GM03348 (cell line): ENCODE measurements at places on chromosomes 7 and 10.
A peak's percentile ranks its signal among the peaks of the same experiment; 100 is the strongest.

- DNase-seq = no peak
Observed at GRCh38 chr7:30476459-30477145, 2.0 kb downstream of the NOD1 start.

GRCh38 chr7:85230623-85231022 is 43.8 kb upstream of the SEMA3D start:
- no peak for DNase-seq

- DNase-seq = peak; percentile 92
Observed at GRCh38 chr10:30736685-30737232, 107.2 kb upstream of the LYZL2 start.

GRCh38 chr7:151607464-151607867 is 87.8 kb upstream of the RHEB start:
- DNase-seq = peak; percentile 17

DNA sequence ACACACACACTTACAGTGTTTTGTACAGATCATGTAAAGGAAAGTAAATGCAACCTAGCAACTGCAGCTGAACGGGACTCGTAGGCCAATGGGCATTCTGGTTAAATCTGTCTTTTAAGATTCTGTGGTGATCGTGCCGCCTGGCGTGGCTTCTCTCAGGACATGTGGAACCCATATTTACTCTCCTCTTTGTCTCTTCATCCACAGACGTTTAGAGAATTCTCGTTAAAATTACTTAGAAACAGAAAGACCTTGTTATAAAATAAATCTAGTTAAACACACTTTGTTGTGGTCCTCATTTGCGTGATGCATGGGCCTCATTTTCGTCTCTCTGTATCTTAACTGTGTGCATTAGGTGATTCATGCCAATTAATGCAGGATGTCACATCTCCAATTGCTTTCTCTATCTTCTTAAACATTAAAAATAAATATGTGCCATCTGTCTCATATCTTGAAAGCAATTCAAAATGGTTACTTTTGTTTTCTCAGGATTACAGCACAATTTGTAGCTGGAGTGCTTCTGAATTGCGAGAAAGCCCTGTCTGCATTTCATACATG is 11.5 kb downstream of the KLF6 start:
- no peak for DNase-seq

DNA sequence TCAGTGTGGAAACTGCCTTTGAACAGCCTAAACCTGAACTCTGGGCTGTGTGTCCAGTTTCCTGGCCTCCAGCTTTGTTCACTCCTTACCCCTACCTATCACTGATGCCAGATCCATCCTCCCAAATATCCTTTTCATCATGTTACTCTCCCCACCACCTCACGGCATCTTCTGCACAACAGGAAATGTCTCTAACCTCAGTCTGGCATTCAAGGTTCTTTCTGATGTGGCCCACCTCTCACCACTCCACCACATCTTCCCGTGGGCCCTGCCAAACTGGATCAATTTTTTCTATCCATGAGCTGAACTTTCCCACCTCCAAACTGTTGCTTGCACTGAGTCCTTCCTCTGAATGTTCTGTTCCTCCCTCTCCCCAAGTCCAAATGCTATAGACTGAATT is 35.8 kb upstream of the MAP3K8 start:
- no peak for DNase-seq

DNA sequence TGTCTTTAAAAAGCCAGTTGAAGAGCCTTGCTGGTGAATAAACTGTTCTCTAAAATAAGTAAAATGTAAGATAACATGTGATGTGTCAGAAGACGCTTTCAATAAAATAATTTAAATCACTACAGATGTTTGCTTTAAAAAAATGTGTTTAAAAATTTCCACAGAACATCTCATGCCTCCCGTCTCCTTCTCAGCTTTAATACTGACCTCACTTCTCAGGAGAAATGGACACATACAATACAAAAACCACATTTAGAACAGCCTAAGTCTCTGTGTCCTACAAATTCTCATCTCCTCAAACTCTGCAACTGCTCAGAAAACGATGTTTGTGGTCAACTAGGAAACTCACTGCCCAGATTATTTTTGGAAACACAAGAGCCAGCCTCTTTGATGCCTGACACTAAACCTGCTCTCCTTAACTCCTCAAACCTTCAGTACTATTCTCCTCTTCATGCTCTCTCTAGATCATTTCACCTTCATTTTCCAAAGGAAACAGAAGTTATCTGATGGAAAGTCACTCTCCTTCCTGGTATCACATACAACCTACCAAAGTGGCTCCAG is 120.3 kb downstream of the ZNF438 start:
- peak; percentile 5 for DNase-seq

DNA sequence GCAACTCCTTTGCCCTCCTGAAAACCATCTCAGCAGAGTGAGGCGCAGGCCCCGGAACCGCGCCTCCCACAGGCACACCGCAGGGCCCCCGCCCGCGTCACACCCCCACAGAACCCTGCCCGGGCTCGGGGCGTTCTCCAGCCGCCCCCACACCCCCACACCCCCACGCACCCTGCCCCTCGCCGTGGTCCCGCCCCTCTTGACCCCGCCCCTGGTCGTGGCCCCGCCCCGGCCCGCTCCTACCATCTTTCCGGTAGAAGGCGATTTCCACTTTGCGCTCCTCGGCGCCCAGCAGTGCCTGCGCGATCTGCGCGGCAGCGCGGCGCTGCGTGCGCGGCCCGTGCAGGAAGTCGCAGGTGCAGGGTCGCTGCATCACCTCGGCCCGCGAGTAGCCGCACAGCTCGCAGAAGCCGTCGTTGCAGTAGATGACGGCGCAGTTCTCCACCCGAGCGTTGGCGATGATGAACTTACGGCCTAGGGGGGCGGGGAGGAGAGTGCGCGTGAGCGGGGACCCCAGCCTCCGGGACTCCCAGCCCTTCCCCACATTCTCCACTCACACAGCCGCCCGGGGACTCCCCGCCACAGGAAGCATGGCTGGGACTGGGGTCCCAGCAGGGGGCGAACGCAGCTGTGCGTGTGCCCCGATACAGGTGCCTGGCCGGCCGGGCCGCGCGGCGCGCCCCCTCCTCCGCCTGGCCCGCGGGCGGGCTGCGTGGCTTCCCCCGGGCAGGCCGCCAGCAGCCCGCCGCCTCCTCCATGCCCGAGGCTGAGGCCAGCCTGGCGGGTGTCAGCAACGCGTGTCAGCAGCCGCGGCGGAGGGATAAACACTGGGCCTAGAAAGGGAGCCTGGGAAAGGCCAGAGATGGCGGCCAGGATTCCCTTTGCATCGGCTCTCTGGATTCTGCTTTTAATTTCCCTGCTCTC is 3.4 kb downstream of the KCNH2 start:
- DNase-seq = peak; percentile 42

DNA sequence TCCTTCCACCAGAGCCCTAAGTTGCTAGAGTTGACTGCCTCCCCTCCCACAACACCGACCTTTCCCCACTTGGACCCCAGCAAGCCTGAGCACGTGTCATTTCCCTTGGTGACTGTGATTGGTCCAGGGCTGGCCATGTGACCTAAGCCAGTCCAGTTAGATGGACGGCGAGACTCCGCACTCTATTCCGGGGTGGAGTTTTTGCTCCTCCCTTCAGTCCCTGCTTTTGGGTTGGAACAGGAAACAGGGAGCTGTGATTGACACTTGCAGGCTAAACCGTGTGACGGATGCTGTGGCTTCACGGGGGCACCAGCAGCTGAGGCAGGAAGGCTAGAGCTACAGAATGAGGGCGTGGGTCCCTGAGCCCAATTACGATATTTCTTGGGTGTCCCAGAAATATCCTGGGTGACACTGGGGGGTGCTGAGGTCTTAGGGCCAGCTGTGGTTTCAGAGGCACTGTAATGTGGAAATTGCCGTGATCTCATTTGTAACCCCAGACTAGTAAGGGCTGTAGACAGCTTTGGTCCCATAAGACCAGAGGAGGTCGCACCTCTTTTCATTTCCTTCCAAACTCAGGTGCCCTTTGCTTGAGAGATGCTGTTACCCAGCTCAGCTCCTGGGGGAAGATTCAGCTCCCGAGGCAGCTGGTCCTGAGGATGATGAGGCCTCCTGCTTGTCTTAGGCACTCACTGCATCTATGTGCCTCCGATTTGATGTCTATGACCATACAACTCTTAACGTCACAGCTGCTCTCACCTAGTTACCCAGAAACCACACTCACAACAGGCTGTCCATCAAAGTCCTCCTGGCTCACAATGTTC is 102.7 kb upstream of the NPTX2 start:
- no peak for DNase-seq

DNA sequence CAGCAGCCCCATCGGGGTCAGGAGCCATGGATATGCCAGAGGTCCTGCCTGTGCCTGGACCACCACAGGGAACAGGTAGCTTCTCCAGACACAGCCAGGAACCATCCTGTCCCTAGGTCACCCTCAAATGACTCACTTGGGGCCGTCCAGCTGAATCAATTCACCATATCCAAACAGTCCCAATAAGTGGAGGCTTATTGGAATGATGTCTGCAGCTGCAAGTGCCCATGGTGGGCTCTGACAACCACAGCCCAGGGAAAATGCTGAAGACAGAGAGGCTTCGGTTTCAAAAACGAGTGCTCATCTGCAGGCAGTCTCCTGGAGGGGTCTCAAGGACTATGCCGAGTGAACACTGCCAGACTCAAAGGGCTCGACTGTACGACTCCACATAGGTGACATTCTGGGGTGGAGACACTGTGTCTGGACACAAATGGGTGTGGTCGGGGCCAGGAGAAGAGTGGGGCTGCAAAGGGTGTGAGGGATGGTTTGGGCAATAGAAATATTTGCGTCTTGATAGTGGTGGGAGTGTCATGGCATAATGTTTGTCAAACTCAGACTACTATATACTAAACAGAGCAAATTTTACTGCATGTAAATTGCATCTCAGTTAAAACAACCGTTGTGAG is 204.8 kb downstream of the TNS3 start:
- DNase-seq = no peak

DNA sequence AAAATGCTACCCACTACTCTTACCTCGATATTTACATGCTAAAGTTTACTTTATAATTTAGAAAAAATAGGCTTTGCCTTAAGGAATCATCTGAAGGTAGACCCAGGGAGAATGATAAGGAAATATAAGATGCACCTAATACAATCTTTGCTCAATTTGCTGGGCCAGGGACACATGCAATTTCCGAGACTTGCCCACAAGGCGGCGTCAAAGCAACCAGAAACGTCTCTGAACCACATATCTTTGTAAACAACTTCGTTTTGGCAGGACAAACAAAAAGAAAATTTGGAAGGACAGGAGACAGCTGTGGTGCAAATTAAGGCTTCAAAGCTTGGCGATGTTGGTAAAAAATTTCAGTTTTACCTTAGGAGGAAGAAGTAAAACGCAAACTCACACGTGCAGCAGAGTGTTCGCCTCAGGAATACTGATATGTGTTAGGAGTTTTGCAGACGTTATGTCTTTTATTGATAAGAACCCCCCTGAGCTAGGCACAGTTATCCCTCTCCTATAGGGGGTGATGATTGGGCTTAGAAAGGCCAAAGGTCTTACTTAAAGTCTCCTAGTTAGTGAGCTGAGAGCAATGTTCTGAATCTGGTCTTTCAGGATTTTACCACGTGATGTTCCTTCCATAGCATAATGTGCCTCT is 134.3 kb downstream of the PRKCQ start:
- peak; percentile 59 for DNase-seq

GRCh38 chr7:69961436-69961835 is 363.2 kb downstream of the AUTS2 start:
- no peak for DNase-seq

GRCh38 chr7:151727579-151728285 is 149.2 kb downstream of the PRKAG2 start:
- peak; percentile 96 for DNase-seq

DNA sequence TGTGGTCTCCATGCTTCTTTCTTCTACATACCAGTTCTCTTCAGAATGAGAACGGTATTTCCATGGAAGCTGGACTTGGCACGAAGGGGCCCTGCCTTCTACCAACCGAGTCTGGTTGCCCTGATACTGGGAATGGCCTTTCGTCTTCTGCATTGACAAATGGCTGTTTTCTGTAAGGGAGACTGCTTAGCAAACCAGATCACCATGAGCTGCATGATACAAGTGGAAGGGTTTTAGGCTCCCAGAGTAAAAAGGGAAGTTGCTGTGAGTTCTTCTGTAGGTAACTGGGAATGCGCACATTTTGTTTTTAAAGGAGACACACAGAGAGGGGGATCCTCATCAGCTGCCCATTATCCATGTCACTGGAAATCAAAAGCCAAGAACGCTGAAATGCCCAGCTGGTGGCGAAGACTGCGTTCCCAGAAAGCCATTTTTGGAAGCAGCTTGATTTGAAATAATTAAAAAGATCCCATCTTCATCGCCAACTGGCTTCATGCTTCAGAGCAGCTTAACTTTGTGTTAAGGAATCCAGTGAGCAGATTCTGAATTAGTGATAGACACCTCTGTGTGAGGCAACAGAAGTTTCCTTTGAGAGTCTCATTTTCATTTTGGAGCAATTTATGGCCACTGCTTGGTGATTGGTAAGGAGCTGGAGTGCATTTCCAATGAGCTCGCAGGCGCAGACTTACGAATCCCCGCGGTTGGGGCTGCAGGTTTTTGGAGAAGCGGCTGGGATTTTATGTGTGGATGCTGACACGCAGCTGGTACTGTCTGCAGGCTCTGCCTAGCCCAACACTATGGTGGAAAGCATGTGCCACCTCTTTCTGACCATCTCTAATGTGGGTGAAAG is 672.7 kb upstream of the FOXK1 start:
- DNase-seq = no peak

- DNase-seq = no peak
Observed at GRCh38 chr10:43411536-43411935, 2.5 kb upstream of the HNRNPF start.

DNA sequence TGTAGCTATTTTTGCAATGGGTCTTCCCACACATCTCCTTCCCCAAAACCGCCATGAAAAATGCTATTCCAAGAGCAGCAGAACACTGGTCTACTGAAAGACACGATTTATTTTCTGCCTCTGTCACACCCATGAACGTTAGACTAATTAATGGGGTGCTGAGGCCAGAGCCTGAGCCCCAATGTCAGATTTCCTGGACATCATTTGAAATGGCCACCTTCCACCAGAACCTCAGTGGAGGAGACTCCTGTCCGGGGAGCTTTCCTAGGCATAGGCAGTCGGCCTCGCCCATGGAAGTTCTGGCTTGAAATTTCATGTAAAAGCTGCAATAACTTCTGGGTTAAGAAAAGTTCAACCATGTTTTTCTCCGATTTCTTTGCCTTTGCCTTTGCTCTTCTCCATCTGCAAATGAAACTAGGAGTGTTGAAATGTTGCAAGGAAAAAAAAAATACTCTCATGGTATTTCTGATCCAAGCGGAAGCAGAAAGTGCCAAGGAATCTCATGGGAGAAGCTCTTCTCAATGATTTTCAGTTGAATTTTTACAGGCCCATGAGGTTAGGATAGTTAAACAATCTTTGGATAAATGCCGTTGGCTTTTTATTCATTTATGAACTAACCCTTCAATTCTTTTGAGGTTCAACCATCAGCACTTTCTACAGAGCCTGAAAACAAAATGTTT is 570.8 kb upstream of the MGMT start:
- DNase-seq = no peak
